Stomach (tissue), 19 donors: ENCODE measurements at places on chromosomes 3 and 15. TPM values are rescaled to one million over a fixed set of nuclear protein-coding genes. Genes with fewer than 3 reads are reported as not detected.

- H3K4me1 ChIP-seq: no peaks in the 10 kb centered on the region
- H3K4me3 ChIP-seq: no peak overlapping the region
- no peak for DNase-seq
- no peaks in the 10 kb centered on the region for H3K27me3 ChIP-seq
- H3K27ac ChIP-seq: peak overlapping the region; percentile 39
- no peaks in the 10 kb centered on the region for H3K36me3 ChIP-seq
Observed at GRCh38 chr3:187403768-187404288, 35.6 kb downstream of the RTP4 start.

DNA sequence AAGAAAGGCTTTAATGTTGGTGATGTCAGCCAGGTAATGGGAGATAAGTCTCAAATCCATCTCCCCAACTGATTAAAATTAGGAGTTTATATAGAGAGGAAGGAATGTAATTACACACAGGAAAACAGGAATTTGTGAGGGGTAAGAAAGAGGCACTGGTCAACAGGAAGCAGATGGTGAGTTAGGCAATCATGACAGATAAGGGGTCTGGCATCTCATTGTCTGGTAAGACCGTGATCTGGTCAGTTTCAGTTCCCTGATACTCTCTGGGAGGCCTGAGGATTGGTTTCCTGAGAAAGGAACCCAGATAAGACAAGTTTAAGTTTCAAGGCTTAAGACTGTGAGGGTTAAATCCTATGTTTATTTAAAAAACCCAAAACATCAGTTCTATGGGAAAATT is 414.7 kb upstream of the ARRDC4 start:
- H3K4me1 ChIP-seq: no peaks in the 10 kb centered on the region
- no peaks in the 10 kb centered on the region for H3K27me3 ChIP-seq
- H3K36me3 ChIP-seq: no peaks in the 10 kb centered on the region
- DNase-seq: no peak
- H3K27ac ChIP-seq: no peak overlapping the region

- H3K36me3 ChIP-seq: no peaks in the 10 kb centered on the region
- H3K4me1 ChIP-seq: no peaks in the 10 kb centered on the region
- DNase-seq: peak; percentile 27
- H3K27ac ChIP-seq: no peak overlapping the region
Observed at GRCh38 chr3:50396502-50396901, 37.2 kb upstream of the TMEM115 start.

GRCh38 chr15:43998607-43999006 is 171.8 kb downstream of the WDR76 start:
- H3K4me3 ChIP-seq: no peak overlapping the region
- H3K27me3 ChIP-seq: no peaks in the 10 kb centered on the region
- DNase-seq: peak; percentile 72
- no peak overlapping the region for H3K27ac ChIP-seq

- H3K4me3 ChIP-seq: no peak overlapping the region
- peaks cover 6% of the 10 kb centered on the region for H3K4me1 ChIP-seq
- no peaks in the 10 kb centered on the region for H3K27me3 ChIP-seq
- H3K27ac ChIP-seq: no peak overlapping the region
Observed at GRCh38 chr15:67433495-67434099, 87.3 kb upstream of the C15orf61 start.

GRCh38 chr3:186264608-186265400 is 97.2 kb downstream of the DGKG start:
- no peaks in the 10 kb centered on the region for H3K4me1 ChIP-seq
- peak overlapping the region; percentile 19 for H3K27ac ChIP-seq
- no peaks in the 10 kb centered on the region for H3K27me3 ChIP-seq
- DNase-seq: no peak

DNA sequence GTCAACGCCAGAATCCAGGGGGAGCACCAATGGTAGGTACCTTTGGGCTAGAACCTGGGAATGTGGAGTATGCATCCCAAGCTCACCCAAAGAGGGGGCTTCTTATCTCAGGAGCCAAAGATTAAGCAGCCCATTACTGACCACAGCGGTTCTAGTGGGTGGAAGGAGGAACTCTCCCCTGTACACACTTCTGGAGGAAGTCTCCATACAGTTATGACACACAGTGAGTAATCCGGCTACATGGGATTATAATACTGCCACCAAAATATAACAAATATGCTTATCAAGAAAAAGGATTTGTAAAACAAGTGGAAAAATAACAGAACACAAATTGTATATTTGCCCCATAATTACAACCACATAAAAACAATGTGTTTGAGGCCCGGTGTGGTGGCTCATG is 8.4 kb downstream of the MYO1E start:
- no peaks in the 10 kb centered on the region for H3K27me3 ChIP-seq
- H3K27ac ChIP-seq: no peak overlapping the region
- no peak for DNase-seq
- H3K4me1 ChIP-seq: peaks cover 17% of the 10 kb centered on the region

GRCh38 chr15:59165726-59166125 is 40.9 kb upstream of the LDHAL6B start:
- H3K27ac ChIP-seq: no peak overlapping the region
- no peak for DNase-seq
- no peak overlapping the region for H3K4me3 ChIP-seq
- H3K27me3 ChIP-seq: no peaks in the 10 kb centered on the region

- no peak overlapping the region for H3K27ac ChIP-seq
- no peak overlapping the region for H3K4me3 ChIP-seq
- H3K27me3 ChIP-seq: no peaks in the 10 kb centered on the region
- peak; percentile 23 for DNase-seq
- H3K36me3 ChIP-seq: no peaks in the 10 kb centered on the region
Observed at GRCh38 chr3:18679238-18679637, 254.1 kb upstream of the SATB1 start.

DNA sequence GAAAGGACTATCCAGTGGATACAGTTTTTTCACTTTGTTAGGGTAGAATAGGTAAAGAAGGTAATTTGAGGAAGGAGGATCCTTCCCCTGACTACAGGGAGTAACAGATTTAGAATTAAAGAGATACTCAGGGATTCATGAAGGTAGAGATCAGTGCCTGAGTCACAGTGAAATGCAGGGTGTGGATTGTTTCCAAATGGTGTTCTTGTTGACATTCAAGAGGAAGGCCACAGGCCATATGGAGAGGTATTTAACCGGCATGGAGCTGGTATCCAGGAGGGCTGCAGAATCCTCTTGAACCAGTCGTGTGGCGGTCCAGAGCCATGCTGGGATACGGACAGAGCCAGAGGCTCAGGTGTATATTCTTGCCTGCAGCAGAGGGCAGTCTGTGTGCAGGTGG is 28.2 kb downstream of the GYG1 start:
- H3K4me1 ChIP-seq: peaks cover 36% of the 10 kb centered on the region
- DNase-seq: no peak
- peaks cover 59% of the 10 kb centered on the region for H3K36me3 ChIP-seq

DNA sequence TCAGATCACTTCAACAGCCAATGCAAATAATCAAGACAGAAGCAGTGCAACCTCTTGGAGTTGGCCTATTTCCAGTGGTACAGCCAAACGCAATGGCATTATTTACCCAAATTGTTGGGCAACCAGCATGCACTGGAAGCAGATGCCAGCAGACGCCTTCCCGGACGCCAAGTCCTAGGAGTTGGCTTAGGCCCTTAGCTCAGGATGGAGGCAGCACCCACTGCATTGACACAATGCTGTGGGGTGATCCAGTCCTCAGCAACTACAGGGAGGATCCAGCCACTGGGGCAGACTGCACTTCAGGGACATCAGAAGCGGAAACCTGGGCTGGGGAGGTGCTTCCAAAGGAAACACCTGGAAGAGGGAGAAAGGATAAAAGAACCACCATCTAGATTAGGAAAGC is 290.4 kb downstream of the FAM43A start:
- no peaks in the 10 kb centered on the region for H3K36me3 ChIP-seq
- no peaks in the 10 kb centered on the region for H3K27me3 ChIP-seq
- H3K4me3 ChIP-seq: no peak overlapping the region

DNA sequence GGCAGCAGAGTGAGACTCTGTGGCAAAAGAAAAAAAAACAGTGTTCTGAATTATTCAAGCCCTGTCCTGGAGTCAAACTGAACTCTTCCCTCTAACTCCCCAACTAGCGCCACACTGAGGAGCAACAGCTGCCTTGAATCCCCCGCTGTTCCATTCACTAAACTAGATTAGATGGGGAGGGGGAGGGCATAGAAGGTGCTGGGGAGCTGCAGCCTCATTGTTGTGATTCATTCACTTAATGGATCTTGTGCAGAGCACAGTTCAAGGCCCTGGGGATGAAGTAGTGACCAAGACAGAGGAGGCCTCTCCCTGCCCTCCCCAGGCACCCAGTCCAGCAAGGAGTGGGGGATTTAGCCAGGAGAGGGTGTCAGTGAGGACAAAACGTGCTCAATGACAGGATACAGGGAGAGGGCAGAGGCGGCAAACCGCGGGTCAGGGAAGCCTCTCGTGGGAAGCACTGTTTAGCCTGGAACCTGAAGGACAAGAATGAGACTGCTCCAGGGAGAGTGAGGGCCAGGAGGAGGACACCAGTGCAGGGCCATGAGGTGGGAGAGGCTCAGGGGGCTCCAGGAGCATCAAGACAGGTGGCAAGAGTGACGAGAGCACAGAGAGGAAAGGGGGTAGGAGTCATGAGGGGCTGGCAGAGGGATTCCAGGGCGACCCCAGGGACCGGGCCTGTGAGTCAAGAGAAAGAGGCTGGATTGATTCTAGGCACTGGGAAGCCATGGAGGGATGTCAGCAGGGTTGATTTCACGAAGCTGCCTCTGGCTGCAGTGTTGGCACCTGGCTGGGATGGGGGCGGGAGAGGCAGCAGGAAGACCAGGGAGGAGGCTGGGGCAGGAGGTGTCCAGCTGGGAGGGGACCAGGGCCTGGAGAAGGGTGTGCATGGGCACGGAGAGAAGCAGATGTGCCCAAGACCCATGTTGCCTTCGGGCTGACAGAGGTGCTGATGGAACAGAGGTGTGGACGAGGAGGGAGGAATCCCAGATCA is 31.4 kb downstream of the ALS2CL start:
- no peaks in the 10 kb centered on the region for H3K36me3 ChIP-seq
- no peaks in the 10 kb centered on the region for H3K27me3 ChIP-seq
- peaks cover 5% of the 10 kb centered on the region for H3K4me1 ChIP-seq
- no peak overlapping the region for H3K27ac ChIP-seq
- DNase-seq: peak; percentile 7

GRCh38 chr3:39751286-39751685 is 58.1 kb upstream of the MYRIP start:
- peaks cover 10% of the 10 kb centered on the region for H3K4me1 ChIP-seq
- H3K27me3 ChIP-seq: no peaks in the 10 kb centered on the region
- H3K4me3 ChIP-seq: no peak overlapping the region
- no peak overlapping the region for H3K27ac ChIP-seq

DNA sequence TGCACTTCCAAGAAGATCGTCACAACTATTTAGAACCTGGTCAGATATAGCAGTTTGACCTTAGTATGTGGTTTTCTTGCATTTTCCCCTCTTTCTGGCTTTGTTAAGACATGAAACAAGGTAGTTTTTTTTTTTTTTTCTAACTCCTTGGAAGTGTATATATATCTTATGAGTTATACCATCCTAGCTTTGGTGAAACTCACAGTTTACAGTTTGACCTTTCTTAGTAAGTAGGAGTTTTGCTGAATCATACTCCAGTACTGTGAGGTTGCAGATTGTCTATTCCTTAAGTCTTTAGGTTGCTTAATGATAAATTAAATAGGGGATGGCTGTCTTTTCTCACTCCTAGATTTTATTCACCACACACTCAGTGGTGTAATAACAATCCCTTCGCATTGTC is 325.0 kb downstream of the RBMS3 start:
- H3K4me3 ChIP-seq: no peak overlapping the region
- H3K36me3 ChIP-seq: no peaks in the 10 kb centered on the region
- DNase-seq: no peak

DNA sequence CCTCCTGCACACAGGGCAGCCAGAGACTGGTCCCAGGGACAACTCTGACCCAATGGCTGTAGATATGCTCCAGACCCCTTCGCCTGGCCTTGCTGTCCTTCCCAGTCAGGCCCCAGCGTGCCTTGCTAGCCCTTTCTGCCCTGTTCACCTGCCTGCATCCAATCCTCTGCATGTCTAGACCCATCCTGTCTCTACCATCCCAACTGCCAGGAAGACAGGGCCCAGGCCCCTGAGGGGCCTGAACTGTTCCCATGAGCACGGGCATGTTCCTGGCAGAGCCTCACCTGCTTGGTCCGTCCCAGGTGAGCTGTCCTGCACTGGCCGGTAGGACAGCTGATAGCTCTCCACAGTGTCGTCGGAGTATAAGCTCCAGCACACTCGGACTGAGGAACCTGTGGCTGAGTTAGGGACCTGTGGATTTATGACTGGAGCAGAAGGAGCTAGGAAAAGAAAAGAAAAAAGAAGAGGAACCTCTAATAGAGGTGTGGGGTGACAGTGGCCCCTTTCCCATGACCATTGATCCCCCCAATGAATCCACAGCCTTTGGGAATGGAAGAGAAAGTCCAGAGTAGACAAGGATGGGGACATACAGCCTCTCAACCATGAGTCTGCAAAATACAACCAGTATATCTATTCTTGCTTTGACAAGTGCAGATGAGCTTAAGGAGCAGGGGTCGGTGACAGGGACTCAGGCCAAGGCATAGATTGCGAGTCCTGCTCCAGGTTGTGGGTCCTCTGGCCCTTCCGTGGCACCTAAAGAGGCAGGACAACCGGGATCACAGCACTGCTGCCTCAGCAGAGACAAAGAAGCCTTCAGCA is 33.9 kb downstream of the FSD2 start:
- no peak overlapping the region for H3K4me3 ChIP-seq
- no peak overlapping the region for H3K27ac ChIP-seq
- H3K36me3 ChIP-seq: peaks cover 7% of the 10 kb centered on the region
- H3K27me3 ChIP-seq: no peaks in the 10 kb centered on the region
- no peak for DNase-seq

The PLA1A gene
- 2.3 TPM for polyA plus RNA-seq

The NLGN1 gene
- 0.38 TPM for polyA plus RNA-seq

The TRH gene
- polyA plus RNA-seq: not detected

The GOLGA6D gene
- polyA plus RNA-seq: 0.03 TPM

The RUBCN gene
- 6.5 TPM for polyA plus RNA-seq

The FETUB gene
- polyA plus RNA-seq: not detected

The PP2D1 gene
- polyA plus RNA-seq: not detected

The THRB gene
- polyA plus RNA-seq: 7.1 TPM

The COLQ gene
- polyA plus RNA-seq: 1.9 TPM

The STRA6 gene
- not detected for polyA plus RNA-seq
